ENCODE measurements at places on chromosomes 1 and 21.

DNA sequence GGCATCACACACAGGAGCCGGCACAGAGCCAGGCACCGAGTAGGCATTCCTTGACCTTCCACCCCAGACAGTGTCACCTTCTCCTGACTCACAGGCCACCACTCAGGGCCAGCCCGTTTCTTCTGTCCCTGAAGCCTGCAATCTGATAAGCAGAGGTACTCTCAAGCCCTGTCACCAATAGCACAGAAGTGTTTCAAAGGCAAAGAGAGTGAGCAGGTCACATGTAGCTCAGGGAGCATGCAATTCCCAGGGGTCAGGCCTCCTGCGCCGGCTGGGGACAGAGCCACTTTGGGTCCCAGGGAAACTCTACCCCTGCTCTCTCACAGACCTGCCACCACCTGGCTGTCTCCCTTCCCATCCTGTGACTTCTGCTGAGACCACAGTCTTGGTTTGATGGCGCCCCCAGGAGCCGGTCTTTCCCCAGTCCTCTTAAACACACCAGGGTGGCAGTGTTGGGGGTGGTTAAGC lies 13.2 kb downstream of the CAPN9 start:
- peak; percentile 50 for DNase-seq

GRCh38 chr21:15841856-15842564 lies 112.2 kb downstream of the USP25 start:
- no peak for DNase-seq

- no peak for DNase-seq
Observed at GRCh38 chr1:180577361-180577760, 18.6 kb downstream of the OVAAL start.

- DNase-seq, result peak; percentile 65
Observed at GRCh38 chr1:212692774-212693644, 6.6 kb downstream of the BATF3 start.

- peak; percentile 28 for DNase-seq
Observed at GRCh38 chr21:38114717-38115333, 142.0 kb upstream of the KCNJ15 start.
